Dorsolateral prefrontal cortex (tissue), 122 donors: ENCODE measurements at places on chromosomes 7 and 10.

GRCh38 chr7:81002421-81002820 lies 83.6 kb upstream of the SEMA3C start:
- DNase-seq: no peak

DNA sequence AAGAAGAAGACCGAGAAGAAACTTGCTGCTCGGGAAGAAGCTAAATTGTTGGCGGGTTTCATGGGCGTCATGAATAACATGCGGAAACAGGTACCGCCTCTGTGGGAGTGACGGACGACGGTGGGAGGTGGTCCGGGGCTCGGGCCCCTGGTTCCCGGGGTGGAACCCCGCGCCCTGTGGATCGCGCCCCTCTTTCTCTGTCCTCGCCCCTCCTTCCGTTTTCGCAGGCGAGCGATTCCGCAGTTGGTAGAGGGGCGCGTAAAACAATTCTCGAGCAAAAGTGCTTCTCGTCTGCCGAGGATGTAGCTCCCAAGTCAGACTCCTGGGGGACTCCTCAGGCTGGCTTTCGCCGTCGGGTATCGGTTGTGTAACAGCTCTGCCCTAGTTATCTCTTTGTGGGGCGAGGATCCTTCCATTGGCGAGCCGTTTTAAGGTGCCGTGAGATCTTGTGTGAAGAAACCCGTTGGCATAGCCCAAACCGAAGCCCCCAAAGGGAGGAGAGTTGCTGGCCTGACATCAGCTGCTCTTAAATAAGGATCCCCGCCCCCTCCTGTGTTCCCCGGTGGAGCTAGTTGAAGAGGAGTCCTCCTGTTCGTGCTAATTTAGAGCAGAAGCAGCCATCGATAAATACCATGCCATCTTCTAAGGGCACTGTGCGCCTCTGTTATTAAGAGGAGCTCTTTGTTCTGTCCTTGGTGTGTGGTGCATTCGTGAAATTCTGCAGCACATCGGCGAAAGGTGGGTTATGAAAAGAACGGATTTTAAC lies 655 bp downstream of the KLHL7 start:
- DNase-seq: peak; percentile 54

- DNase-seq: no peak
Observed at GRCh38 chr10:43943119-43943817, 294.6 kb upstream of the ZNF32 start.

DNA sequence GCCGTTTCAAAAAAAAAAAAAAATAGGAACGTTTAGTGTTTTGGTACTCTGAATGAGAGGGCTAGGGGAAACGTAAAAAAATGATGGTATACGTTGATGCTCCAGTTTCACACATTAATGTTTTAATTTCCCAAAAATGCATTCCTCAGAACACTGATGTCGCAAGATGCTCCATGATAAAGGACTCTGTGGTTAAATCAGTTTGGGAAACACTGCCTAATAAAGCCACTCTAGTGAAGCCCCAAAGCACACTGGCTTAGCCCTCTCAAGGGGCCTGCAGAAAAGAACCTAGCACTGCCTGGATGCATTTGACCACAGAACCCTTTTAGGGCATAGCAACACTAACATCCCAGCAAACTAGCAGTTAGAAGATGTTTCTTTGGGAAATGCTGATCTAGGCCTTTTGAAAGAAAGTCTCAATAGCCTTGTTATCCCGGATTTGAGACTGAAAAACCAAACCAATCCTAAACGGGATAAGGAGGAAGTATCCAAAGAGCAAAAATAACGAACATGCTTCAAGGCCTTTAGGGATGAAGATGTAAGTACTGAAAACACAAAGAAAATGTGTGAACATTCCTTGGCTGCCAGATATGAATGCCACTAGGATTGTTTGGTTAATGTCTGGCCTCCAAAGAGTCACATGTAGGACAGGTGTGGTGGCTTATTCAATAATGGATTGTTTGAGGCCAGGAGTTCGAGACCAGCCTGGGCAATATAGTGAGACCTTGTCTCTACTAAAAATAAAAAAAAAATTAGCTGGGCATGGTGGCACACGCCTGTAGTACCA lies 11.0 kb downstream of the DLG5 start:
- no peak for DNase-seq
